Right lobe of liver (tissue), 6 donors: ENCODE measurements at places on chromosomes 3 and 15.

GRCh38 chr15:25838871-25839195, 24.3 kb downstream of the ATP10A start:
- no peak overlapping the region for H3K4me3 ChIP-seq
- no peaks in the 10 kb centered on the region for H3K36me3 ChIP-seq
- H3K4me1 ChIP-seq = no peaks in the 10 kb centered on the region

- H3K36me3 ChIP-seq = no peaks in the 10 kb centered on the region
- H3K4me3 ChIP-seq = no peak overlapping the region
- peak; percentile 68 for DNase-seq
These were observed 170.2 kb upstream of the UMPS start for GRCh38 chr3:124559846-124560574.

DNA sequence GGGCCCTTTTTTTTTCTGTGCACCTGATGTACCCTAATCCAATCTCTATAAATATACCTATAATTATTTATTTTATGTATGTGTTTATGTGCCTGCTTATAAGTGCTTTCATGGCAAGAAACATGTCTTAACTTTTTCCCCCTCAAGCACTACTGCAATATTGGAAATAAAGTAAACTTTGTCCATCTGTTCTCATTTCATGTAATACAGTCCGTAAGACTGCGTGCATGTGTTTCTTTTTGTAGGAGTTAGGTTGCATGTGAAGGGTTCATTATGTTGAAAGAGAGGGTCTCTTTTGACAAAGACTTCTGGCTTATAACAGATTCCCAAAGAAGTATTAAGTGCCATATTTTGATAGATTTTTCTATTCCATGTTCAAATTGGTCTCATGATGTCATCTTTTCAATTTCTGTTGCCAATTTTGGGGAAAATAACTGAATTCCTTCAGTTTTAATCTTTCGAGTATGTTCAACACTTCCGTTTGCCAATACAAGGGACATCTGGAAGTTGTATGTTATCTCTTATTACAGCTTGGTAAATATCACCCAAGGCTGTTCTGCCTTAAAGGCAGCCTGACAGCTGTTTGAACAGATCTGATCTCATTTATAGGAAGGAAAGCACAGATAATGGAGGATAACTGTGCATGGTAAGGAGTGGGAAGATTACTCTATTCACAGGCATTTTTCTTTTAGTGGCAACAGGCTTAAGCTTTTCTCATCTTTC, 273.1 kb upstream of the SGO1 start:
- H3K4me3 ChIP-seq = no peak overlapping the region
- H3K4me1 ChIP-seq = no peaks in the 10 kb centered on the region
- H3K36me3 ChIP-seq = no peaks in the 10 kb centered on the region
- H3K27ac ChIP-seq = no peak overlapping the region
- H3K27me3 ChIP-seq = no peaks in the 10 kb centered on the region
- DNase-seq = no peak

GRCh38 chr3:21665444-21666100, 85.4 kb downstream of the ZNF385D start:
- H3K27ac ChIP-seq = no peak overlapping the region
- no peaks in the 10 kb centered on the region for H3K36me3 ChIP-seq
- DNase-seq = no peak
- H3K27me3 ChIP-seq = no peaks in the 10 kb centered on the region
- no peak overlapping the region for H3K4me3 ChIP-seq
- H3K4me1 ChIP-seq = no peaks in the 10 kb centered on the region

- no peak overlapping the region for H3K4me3 ChIP-seq
- H3K4me1 ChIP-seq = no peaks in the 10 kb centered on the region
- peaks cover 26% of the 10 kb centered on the region for H3K36me3 ChIP-seq
These were observed 10.2 kb downstream of the CPN2 start for GRCh38 chr3:194340757-194341400.

DNA sequence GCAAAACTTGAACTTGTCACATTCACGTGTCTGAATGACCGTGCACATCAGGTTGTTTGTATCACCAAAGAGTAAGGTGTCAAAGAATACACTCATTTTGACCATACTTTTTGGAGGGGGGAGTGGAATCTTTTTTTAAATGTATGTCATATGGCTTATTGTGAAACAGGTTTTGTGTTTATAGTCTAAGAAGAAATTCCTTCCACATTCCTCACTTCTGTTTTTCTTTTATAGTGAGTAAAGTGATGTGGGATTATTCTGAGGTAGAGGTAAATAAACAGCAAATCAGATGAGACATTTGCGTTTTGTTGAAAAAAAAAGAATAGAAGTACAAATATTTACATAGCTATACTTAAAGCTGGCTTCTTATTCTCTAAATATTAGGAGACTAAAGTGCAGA, 33.0 kb downstream of the SRP14 start:
- no peaks in the 10 kb centered on the region for H3K27me3 ChIP-seq
- H3K4me1 ChIP-seq = no peaks in the 10 kb centered on the region
- H3K4me3 ChIP-seq = no peak overlapping the region
- peaks cover 3% of the 10 kb centered on the region for H3K36me3 ChIP-seq

GRCh38 chr15:85819938-85820337, 25.2 kb upstream of the KLHL25 start:
- H3K27ac ChIP-seq = no peak overlapping the region
- H3K4me1 ChIP-seq = no peaks in the 10 kb centered on the region
- no peaks in the 10 kb centered on the region for H3K27me3 ChIP-seq

DNA sequence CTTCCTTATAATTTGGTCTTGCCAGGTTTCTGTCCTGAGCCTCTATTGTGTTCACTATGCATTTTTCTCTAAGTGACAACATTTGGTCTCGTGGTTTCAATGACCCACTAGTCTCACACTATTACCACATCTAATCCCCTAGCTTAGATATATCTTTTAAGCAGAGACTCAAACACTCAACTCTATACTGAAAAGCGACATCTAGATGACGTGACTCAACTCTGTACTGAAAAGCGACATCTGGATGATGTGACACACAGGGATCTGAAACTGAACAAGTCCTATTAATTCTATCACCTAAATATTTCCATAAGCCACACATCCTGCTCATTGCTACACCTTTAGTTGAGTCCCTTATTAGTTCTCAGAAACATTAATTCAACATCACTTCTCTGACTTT, 141.7 kb upstream of the MBNL1 start:
- no peak overlapping the region for H3K27ac ChIP-seq
- DNase-seq = no peak
- H3K36me3 ChIP-seq = no peaks in the 10 kb centered on the region
- no peaks in the 10 kb centered on the region for H3K4me1 ChIP-seq

DNA sequence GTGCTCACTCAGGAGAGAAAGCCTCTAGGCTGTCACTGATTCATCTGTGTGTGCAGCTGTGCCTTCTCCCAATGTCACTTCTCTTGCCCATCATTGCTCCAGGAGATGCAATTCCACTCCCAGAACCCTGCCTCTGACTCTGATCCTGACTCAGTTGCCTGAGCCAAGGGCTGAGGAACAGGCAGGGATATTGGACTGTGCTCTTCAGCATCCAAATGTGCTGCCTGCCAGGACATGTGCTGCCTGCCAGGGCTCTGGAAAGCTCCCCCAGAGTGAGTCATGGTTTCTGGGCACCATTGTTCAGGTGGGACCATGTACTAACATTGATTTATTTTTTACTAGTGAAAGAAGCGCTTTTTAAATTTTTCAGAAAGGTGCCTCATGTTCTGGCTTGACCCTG, 71.0 kb downstream of the TRIM42 start:
- no peaks in the 10 kb centered on the region for H3K27me3 ChIP-seq
- H3K27ac ChIP-seq = no peak overlapping the region
- no peaks in the 10 kb centered on the region for H3K36me3 ChIP-seq
- no peak for DNase-seq
- H3K4me1 ChIP-seq = no peaks in the 10 kb centered on the region

GRCh38 chr3:42807929-42808328, 1.3 kb upstream of the ACKR2 start:
- H3K36me3 ChIP-seq = no peaks in the 10 kb centered on the region
- no peak overlapping the region for H3K4me3 ChIP-seq
- no peaks in the 10 kb centered on the region for H3K27me3 ChIP-seq
- H3K27ac ChIP-seq = no peak overlapping the region

DNA sequence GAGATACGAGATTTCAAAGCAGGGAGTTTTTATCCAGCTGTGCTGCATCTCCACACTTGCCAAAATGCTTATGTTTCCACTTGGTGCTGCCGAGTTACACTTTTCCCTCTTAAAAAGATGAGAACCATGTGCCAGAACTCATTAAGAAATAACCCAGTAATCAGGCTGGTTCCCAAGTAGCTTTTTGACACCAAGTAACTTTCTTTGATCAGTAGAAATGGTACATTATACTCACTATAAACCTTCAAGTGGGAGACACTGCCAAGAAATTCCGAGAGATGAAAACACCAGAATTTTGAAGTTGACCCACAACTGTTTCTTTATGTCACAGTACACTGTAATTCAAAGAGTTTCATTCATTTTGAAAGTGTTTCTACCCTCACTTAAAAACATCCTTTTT, 164.6 kb upstream of the CCDC54 start:
- H3K36me3 ChIP-seq = no peaks in the 10 kb centered on the region
- H3K27me3 ChIP-seq = no peaks in the 10 kb centered on the region
- H3K4me1 ChIP-seq = no peaks in the 10 kb centered on the region

DNA sequence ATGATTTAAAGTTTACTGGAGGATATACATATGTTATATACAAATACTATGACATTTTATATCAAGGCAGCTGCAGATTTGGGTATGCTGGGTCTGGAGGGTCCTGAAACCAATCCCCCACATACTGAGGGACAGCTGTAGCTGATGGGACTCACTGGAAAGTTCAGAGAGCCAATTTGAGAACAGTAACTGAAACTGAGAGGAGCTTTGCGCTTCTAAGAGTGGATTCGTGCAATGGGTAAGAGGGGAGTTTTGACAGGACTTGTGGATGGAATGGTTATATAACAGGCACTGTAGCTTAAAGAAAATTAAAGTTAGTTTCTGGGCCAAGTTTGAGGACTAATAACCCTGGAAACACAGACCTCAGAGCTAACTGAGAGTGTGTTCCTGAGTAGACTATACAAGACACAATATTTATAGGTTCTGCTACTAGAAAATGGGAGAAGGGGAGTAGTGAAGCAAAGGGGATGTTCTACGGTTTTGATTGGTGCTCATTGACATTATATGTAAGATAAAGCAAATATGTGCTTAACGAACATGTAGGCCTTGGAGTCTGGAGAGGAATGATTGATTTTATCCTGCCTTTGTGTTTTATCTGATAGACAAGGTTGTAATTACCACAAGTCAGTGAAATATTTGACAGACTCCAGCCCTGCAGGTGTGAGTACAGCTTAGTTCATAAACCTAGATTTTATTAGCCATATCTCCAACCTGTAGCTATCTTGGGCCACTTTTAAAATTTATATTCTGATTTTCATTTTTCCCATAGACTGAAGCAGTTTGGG, 4.8 kb upstream of the ZMAT3 start:
- H3K36me3 ChIP-seq = no peaks in the 10 kb centered on the region
- DNase-seq = no peak
- H3K27me3 ChIP-seq = no peaks in the 10 kb centered on the region

DNA sequence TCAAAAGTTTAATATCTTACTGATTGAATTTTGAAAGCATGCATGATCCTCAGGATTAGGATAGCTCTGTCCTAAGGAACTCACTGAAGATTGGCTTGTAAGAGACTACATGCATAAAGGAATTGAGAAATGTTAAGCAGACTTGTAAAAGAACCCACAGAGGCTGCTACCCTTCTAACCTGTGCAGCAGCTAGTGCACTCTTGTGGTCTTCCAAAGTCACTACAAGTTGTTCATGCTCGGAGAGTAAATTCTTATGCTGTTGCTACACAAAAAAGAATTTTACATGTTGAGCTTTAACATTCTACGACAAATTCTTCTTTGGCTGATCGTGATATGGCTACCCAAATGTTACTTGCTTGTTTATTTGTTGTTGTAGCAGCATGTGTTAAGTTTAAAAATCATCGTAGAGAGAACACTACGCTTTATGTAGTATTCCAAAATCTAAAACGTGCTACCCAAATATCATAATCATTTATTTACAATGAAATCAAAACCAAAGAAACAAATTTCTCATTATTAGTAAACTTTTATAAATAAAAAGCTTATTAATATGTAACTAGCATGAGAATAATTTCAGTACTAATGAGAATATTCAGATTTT, 55.0 kb downstream of the GOLIM4 start:
- no peak overlapping the region for H3K4me3 ChIP-seq
- DNase-seq = no peak
- no peaks in the 10 kb centered on the region for H3K4me1 ChIP-seq
- H3K36me3 ChIP-seq = peaks cover 26% of the 10 kb centered on the region
- no peak overlapping the region for H3K27ac ChIP-seq

DNA sequence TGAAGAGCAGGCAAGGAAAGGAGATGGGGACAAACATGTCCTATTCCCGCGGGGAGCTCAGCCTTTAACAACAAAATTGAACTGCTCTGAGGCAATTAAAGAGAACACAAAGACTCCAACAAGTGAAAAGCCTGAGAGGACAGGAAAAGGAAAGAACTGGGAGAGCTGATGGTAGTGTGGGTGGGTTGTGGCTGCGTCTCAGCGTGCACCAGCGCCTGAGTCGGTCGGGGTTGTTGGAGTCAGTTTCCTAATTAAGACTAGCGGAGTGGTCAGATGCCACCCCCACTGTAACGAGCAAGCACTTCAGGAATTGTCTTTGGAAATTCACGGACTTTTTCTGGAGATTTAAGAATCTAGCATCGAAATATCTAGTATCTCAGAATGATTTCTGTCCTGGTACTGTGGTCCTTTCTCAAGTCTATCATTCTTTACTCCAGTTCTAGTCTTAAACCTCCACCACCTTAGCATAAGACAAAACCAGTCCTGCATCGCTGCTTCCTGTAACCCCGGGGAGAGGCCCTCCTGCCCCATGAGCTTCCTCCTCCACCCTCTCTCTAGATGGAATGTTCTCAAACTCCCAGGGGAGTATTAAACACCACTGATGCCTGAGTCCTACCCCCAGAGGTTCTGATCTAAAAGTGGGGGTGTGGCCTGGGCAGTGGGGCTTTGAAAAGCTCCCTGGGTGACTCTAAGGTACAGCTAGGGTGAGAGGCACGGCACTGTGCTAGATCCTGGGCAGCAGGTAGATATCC, 104.0 kb downstream of the CYP19A1 start:
- no peaks in the 10 kb centered on the region for H3K4me1 ChIP-seq
- H3K27ac ChIP-seq = no peak overlapping the region
- no peaks in the 10 kb centered on the region for H3K27me3 ChIP-seq
- H3K4me3 ChIP-seq = no peak overlapping the region
- no peak for DNase-seq

DNA sequence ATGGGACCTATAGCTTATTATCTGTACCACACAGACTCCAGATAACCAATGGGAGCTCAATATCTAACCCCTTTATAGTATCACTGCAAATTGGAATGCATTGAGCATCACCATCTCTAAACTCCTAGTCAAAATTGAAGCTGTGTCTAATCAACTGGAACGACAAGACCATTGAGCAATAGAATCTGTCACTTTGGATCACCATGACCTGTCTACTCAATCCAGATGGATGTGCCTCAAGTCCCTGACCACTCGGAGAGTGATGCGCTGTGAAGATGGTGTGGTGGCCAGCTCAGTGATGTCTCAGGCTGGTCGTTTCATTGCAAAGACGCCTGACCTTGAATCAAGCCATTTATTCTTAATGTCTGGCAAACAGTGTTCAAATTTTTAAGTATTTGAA, 160.5 kb downstream of the SEMA6D start:
- DNase-seq = no peak
- no peaks in the 10 kb centered on the region for H3K27me3 ChIP-seq
- no peak overlapping the region for H3K4me3 ChIP-seq
- H3K27ac ChIP-seq = no peak overlapping the region
- H3K4me1 ChIP-seq = no peaks in the 10 kb centered on the region
